ENCODE measurements at places on chromosomes 3 and 15.

- DNase-seq: no peak
Measured at GRCh38 chr3:435161-435560, 238.6 kb downstream of the CHL1 start.

DNA sequence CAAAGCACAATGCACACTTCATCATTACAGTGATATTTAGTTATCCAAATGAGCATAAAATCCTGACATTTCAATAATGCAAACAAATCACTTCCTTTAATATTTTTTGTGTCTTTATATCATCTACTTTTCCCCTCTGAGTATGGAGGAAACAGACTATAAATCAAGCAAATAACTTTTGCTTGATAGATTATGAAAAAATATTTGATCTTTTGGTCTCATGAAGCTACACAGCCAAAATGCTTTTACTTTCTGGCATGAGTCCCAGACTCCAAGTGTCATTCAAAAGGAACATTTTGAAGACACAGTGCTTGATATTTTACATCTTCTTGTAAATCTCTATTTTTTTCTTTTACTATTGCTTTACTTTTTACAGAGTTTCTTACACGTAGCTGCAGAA is 215.3 kb upstream of the ROBO1 start:
- DNase-seq: no peak

GRCh38 chr3:141311170-141311495 is 57.2 kb upstream of the ZBTB38 start:
- DNase-seq: no peak

GRCh38 chr3:123453675-123454074 is 4.8 kb upstream of the ADCY5 start:
- DNase-seq: no peak

GRCh38 chr3:143200001-143200924 is 80.7 kb downstream of the CHST2 start:
- DNase-seq: no peak

GRCh38 chr15:74311734-74312444 is 55.6 kb downstream of the CYP11A1 start:
- no peak for DNase-seq

GRCh38 chr3:81891055-81891895 is 129.8 kb upstream of the GBE1 start:
- no peak for DNase-seq

GRCh38 chr15:64580696-64581407 is 120.5 kb downstream of the ZNF609 start:
- no peak for DNase-seq

DNA sequence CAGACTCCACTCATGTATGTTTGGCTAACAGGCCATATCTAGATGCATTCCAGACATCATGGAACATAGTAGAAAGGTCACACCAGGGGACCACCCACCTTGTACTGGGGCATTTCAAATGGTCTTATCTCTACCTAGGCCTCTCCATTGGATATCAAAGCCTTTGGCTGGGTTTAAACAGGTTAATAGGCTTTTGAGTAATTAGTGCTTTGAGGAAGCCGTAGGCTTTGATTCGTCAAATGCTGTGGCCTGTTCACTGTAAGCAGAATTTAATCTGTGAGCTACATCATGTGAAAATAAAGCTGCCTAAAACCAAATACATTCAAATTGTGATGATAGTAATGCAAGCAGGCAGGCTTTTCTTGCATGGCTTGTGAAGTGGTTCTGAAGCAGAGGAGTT is 129.5 kb downstream of the ST8SIA2 start:
- no peak for DNase-seq

DNA sequence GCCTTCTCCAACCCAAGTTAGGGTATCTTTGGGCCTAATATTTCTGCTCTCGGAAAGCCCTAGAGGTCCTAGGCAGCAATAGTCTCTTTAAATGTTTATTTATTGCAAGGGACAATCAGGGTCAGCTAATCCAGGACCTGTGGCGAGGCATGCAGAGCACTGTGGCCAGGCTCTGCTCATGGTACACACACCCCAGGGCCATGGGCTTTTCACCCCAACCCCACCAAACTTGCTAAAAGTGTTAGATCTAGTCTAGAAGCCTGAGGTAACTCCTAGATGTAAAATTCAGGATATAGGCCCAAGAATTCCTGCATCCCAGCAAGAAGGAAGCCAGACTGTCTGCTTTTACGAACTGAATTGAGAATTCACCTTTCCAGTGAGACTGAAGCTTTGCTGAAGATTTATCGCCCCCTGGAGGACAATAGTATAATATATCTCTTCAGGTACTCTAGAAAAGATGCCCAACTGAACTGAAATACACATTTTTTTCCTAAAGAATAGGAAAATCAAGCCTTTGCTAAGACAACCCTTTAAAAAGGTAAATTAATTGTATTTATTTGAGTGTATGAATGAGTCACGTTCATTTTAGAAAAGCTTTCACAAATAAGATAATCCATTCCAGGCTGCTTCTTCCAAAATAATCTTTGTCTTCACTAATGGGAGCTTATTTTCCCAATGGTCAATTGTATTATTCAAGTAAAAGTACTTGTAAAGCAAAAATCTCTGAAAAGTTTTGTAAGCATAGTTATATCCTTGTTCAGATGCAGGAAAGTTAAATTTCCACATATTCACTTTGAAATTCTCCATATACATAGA is 89.8 kb downstream of the LRRC3B start:
- no peak for DNase-seq

GRCh38 chr3:110910346-110910955 is 161.2 kb upstream of the NECTIN3 start:
- no peak for DNase-seq

- no peak for DNase-seq
Measured at GRCh38 chr15:56356616-56357015, 8.6 kb upstream of the TEX9 start.

DNA sequence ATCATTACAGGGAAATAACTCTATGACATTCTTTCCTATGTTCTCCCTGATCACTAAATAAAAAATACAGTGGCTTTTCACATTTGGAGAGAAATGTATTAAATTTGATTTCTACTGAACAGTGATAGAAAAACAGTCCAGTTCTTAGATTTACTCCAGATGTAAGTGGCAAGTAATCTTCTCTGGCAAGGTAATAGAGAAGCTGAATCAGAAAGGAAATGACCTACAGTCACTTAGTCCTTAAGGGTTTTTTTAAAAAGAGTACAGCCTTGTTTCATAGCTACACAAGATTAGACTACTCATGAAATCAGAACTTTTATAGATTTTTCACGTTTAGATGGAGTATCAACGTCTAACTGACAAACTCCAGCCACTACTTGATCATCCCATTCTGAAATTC is 236.9 kb downstream of the CADPS start:
- no peak for DNase-seq

GRCh38 chr3:197728487-197728886 is 8.2 kb downstream of the RUBCN start:
- DNase-seq: no peak

DNA sequence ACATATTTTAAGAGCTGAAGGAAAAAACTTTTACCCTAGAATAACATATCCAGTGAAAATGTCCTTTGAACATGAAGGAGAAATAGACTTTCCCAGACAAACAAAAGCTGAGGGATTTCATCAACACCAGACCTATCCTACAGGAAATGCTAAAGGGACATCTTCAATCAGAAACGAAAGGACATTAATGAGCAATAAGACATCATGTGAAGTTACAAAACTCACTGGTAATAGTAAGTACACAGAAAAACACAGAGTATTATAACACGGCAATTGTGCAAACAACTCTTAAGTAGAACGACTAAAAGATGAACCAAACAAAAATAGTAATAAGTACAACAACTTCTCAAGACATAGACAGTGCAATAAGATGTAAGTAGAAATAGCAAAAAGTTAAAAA is 3.5 kb upstream of the ZSCAN2 start:
- DNase-seq: no peak

DNA sequence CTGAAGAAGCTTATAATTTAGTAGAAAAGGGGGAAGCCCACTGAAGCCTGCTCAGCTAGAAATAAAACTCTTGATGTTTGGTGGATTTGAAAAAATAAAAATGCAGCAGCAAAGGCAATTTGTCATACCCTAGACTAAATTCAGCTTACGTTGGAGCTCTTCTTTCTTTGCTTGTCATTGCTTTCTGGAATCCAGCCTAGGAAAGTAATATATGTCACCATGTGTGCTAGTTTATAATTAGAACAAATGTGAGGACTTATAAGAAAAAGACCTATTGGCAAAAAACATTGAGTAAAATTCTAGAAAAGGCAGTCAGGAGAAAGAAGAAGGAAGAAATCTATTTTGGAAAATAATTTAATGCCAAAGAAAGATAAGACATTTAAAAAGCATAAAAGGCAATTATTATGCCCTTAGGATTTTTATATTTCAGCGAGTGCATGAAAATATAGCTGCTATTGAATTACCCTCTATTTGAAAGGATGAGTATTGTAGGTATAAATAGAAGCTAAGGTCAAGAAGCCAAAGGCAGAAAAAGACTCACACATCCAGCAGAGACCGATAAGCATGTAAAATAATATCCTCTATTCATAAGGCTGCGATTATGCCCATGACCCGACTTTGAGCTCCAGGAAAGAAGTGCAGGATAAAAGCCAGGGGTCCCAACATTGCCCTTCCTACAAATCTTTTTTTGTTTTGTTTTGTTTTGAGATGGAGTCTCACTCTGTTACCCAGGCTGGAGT is 10.6 kb upstream of the BTBD1 start:
- DNase-seq: no peak

Data from T-helper 1 cell (primary cell).